ENCODE measurements at places on chromosomes 4 and X.

GRCh38 chr4:172721659-172722058 lies 447.0 kb upstream of the GALNT7 start:
- DNase-seq = no peak

DNA sequence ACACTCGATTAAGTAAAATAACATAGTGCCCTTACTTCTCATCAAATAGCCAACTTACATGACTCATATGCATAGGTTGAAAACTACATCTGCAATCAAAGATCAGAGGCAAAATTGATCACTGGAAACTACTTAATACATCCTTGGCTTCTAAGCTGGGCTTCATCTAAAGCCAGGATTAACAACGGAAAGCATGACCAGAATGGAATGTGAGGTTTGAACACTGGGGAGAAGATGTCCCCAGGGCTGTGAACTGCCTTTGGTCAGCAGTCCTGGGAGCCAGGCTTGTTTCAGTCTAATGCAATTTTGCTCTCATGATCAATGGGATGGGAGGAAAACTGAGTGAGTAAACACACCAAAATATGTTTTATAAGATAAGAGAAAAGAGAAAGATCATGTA lies 192.5 kb upstream of the TTC29 start:
- DNase-seq = no peak

DNA sequence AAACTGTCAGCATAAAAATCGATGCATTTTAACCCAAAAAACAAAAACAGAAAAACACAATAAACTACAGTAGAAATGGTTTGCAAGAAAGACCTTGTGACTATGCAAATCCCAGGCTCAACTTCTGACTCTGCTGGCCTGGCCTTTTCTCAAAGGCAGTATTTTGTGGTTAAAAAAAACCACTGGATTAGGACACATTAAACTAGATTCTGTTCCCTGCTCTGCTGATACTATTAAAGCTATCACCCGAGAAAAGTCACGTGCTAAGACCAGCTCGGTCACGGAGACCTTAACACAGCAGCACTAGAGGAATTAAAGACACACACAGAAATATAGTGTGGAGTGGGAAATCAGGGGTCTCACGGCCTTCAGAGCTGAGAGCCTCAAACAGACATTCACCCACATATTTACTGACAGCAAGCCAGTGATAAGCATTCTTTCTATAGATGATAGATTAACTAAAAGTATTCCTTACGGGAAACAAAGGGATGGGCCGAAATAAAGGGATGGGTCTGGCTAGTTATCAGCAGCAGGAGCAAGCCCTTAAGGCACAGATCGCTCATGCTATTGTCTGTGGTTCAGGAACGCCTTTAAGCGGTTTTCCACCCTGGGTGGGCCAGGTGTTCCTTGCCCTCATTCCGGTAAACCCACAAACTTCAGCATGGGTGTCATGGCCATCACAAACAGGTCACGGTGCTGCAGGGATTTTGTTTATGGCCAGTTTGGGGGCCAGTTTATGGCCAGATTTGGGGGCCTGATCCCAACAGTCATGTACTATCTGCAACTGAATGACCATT lies 16.1 kb downstream of the CBR4 start:
- no peak for DNase-seq

DNA sequence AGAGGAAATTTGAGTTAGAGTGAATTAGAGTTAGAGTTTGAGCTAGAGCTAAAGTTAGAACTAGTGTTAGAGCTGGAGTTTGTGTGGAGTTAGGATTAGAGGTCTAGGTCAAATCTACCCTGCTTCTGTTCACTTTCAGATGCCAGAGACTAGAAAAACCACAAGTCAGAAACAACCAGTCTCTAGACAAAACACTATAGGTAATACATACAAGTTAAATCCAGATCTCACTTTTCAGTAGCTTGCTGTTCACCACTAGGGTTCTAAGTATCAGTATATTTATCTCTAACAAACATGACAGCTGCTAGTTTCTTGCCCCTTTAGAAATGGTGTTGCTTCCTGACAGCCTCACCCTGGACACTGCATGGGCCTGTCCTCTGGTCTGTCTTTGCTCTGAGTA lies 300.7 kb downstream of the ARAP2 start:
- DNase-seq = no peak

DNA sequence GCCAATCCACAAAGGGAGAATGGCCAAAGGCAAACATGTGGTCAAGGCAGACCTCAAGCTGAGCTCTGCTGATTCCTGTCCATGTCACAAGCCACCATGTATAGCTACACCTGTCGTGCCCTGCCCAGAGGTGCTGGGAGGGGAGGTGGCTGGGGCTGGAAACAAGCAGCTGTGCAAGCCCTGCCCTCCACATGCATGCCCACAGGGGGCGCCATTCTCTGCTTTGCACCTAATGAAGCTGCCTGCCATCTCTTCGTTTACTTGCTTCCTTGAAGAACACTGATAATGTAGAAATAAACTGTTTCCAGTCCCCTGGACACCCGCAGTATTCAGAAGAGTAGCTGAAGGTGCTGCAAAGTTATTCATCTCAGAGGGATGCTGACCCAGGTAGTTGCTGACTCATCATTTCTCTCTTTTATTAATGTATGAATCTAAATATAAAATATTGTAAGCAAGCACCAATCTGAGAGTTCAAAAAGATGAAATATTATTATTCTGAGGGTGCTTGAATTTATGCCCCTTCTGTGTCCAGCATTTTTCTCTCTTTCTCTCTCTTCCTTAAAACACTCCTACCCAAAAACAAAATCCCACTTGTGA lies 278.6 kb downstream of the ADGRA3 start:
- DNase-seq = no peak

- peak; percentile 17 for DNase-seq
Measured at GRCh38 chr4:70704215-70704930, 16.0 kb downstream of the UTP3 start.

GRCh38 chrX:40966213-40966820 lies 118.9 kb upstream of the USP9X start:
- DNase-seq = no peak

DNA sequence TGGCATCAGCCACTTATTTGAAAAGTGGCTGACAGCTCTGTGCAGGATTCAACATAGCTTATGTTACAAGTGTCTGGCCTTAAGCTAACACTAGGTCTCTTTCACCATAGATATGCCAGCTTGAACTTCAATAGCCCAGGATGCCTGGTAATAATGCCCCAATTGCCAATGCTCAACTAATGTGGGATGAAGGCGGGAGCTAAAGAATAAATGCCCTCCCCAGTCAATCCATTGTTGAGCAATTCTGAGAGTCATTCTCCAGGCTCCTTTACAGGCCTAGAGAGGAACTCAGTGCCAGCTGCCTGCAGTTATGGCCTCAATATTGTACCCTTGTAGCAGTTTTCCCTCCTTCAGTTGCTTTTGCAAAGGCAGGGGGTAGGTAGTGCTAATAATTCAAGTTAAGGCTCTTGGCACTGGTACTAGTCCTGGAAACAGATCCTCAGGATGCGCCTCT lies 460.2 kb downstream of the GABRG1 start:
- no peak for DNase-seq

DNA sequence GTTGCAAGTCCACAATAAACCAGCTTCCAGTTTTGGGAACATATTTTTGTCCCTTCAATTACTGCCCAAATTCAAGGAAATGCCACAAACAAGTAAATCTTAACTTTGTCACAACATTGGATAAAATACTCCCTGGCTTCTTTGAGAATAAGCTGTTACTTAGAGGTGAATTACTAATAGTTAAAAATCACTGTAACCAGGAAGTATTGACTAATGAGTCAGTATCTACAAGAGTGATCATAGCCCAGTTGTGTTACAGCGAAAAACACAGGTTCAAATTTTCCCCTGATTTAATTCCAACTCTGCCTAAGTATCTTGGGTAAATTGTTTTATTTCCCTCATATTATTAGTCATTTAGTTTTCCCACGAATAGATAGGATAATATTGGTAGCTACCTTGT lies 291.2 kb upstream of the PPARGC1A start:
- DNase-seq = no peak

DNA sequence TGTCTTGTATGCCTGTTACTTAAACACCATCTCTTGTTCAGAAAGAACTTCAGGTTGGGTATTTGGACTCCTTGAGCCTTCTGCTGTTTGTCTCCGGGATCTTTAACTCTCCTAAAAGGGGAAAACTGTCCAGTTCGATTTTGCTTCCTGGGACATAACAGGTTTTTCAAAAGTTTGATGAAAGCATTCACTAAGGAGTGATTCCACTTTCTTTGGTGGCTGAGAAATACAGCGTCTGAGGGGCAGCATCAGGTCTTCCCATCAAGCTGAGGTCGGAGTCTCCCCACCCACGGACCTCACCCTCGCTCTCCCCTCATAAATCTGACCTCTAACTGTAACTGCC lies 1.4 kb downstream of the AFAP1 start:
- no peak for DNase-seq

DNA sequence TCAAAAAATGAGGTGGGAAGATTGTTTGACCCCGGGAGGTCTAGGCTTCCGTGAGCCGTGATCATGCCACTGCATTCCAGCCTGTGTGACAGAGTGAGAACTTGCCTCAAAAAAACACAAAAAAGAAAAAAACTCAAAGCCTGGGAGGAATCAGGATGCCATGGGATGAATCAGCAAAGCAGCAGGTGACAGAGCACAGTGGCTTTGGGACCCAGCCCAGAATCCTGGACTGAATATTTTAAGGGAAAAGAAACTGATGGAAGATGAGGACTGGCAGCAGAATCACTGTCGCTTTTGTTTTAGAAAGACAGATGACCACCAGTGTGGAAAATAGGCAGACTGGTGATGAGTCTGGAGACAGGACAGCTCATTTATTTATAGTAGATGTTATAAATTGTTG lies 16.6 kb downstream of the S100G start:
- DNase-seq = no peak

DNA sequence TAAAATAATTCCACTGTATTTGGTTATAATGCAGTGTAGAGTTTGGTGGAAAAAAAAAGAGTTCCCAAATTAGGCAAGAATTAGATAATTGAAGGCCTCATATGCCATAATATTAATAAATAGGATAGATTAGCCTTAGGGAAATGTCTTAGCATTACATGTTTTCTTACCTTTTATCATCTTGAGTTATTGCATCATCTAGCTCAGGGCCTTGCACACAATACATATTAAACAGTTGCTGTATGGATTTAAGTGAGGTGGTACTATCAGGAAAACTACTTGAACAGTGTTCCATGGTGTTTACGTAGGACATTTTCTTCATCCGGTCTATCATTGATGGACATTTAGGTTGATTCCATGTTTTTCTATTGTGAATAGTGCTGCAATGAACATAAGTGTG lies 419.4 kb downstream of the EPHA5 start:
- DNase-seq = no peak

GRCh38 chr4:14910411-14910810 lies 91.9 kb upstream of the CPEB2 start:
- no peak for DNase-seq

DNA sequence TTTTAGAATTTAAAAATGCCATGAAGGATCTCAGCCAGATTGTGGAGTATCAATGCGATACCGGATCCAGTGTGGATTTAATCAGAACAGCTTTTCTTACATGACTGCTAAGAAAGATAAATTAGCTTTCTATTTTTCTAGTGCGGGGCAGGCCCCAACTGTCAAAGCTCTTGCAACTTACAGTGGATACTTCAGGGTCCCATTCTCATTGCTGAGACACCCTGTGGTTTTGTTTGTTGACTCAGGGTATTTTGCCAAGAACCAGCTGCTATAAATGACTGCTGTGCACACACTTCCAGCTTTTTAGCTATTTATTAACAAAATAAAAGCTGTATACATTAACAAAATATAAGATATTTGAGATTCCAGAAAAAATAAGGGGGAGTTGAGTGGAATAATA lies 166.4 kb downstream of the DCLK2 start:
- DNase-seq = peak; percentile 57

- no peak for DNase-seq
Measured at GRCh38 chrX:85698921-85699320, 319.5 kb upstream of the POF1B start.

- no peak for DNase-seq
Measured at GRCh38 chr4:147954850-147955249, 223.0 kb downstream of the ARHGAP10 start.

- no peak for DNase-seq
Measured at GRCh38 chrX:30414144-30414543, 105.0 kb upstream of the NR0B1 start.

- peak; percentile 86 for DNase-seq
Measured at GRCh38 chr4:39635023-39635422, 3.6 kb downstream of the SMIM14 start.

DNA sequence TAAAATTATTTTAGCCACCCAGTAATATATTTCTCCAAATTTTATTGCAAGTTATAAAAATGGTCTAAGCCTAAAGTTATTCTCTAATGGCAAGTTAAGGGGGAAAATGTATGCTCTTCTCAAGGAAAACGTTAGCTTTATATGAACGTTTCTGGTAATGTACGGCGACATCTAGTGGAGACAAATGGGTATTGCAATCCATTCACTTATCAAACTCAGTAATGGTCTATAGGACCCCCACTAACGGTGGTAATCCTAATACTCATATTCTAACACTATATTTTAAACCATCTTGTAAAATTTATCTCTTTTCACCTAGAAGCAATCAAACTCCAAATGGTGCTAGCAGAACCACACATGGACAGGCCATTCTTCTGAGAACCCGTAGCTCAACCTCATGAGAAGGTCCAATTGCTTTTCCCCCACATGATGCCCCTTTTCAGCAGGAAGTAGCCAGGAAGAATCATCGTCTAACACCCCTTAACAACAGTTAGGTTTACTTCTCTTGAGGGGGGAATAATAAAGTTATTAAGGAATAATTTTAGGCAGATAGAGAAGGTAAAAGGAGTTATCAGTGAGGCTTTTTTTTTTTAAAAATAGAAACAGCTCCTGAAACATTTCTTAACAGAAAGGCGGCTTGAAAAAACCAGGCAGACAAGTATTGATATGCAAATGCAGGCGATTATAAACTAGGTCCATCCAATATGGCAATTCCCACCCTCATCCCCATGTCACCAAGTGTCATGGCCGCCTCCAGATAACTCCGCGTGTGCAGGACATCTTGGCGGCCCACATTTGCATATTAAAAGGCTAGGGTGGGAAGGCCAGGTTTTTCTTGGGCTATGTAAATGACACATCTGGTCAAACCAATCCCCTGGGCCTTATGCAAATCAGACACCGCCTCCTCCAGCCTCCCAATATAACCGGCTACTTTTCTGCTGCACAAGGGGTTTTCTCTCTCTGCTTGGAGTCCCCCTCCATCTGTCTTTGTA lies 35.0 kb downstream of the NUDT11 start:
- no peak for DNase-seq

DNA sequence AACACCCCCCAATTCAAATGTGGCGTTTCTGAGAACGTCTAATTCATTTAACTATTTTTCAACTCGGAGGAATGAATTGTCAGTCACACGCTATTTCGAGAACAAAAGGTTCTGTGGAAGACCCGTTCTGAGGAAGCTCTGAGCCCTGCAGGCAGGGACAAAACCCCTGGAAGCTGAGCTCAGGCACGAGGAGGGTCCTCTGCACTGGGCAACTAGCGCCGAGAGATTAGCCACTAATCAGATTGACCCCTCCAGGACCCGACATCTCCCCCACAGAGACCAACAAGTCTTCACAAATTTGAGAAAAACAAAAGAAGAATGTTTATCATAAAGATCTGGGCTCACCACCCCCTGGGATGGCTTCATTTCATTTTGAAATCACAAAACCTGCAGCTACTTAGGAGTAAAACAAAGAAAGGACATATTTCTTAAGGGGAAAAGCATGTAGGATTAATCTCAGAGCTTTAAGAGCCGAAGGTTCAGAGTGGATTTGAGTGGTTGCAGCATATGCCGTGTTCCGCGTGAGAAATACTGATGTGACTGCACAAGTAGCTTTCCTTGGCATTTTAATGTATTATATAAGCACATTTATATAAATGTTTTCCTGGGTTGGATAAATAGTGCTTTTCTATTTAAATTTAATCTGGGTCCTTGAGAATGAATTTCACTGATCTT lies 41.8 kb downstream of the ADRA2C start:
- DNase-seq = no peak
